ENCODE measurements at places on chromosomes 1 and 21. TPM values are rescaled to one million over a fixed set of nuclear protein-coding genes. Genes with fewer than 3 reads are reported as not detected.
A peak's percentile ranks its signal among the peaks of the same experiment; 100 is the strongest.

- DNase-seq: no peak
Measured at GRCh38 chr1:48016515-48016914, 19.3 kb upstream of the TRABD2B start.

DNA sequence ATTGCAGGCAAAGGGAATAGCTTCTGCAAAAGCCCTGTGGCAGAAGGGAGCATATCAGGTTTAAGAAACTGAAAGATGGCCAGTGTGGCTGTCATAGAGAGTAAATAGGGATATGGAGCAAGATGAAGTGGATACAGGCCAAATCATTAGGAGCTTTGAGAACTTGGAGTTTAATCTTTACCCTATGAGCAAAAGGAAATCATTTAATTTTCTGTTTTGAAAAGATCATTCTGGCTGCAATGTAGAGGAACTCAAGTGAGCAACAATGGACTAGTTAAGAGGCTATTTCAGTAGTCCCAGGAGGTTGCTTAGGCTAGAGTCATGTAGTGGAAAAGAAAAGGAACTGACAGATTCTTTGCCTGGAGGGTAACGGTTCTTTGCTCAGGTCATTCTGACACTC lies 47.2 kb downstream of the RAP1A start:
- DNase-seq: no peak

GRCh38 chr1:33338440-33339211 lies 17.7 kb upstream of the A3GALT2 start:
- peak; percentile 50 for DNase-seq

DNA sequence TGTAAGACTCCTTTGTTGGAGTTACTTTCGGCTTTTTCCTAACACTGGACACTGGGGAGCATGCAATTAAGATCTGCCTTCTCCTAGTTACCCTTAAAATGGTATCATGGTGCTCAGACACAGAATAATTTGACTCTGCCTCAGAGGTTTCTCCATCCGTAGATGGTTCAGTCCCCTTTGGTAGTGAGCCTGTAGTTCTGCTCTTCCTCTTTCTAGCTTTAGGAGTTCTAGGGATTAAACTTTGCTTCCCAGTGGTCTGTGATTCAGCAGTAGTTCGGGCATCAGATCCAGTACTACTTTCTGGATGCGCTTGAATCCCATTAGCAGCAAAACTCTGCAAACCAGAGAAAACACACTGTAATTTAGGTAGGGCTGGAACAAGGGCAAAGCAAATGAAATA lies 1.5 kb downstream of the DNTTIP2 start:
- no peak for DNase-seq

DNA sequence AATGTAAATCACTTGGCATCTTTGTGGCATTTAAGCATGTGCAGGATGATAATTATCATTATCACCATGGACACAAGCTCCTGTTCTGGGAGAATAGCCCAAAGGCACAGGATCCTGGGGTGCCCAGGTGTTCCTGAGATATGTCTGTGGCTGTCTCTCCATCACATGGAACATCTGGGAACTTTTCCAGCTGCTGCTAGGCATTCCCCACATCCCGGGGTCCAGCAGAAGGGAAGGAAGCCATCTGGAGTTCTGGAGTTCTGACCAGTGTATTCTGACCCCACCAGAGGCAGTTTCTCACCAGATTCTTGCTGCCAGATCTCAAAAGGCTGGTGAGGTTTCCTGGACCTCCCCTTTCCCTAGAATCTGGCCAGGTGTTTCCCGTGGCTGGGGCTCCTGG lies 259.7 kb upstream of the VAMP3 start:
- no peak for DNase-seq

- peak; percentile 19 for DNase-seq
Measured at GRCh38 chr1:93753791-93754763, 72.4 kb upstream of the BCAR3 start.

GRCh38 chr1:235077571-235078479 lies 50.8 kb downstream of the TOMM20 start:
- no peak for DNase-seq

GRCh38 chr1:217062586-217062985 lies 339.4 kb upstream of the ESRRG start:
- no peak for DNase-seq

DNA sequence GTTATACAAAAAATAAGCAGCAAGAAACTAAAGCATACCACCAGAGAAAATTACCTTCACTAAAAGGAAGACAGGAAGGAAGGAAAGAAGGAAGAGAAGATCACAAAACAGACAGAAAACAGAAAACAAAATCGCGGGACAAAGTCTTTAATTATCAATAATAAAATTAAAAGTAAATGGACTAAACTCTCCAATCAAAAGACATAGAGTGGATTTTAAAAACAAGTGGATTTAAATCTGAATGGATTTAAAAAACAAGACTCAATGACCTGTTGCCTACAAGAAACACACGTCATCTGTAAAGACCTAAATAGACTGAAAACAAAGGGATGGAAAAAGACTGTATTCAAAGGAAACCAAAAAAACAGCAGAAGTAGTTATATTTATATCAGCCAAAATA lies 75.7 kb upstream of the MAGI3 start:
- no peak for DNase-seq

DNA sequence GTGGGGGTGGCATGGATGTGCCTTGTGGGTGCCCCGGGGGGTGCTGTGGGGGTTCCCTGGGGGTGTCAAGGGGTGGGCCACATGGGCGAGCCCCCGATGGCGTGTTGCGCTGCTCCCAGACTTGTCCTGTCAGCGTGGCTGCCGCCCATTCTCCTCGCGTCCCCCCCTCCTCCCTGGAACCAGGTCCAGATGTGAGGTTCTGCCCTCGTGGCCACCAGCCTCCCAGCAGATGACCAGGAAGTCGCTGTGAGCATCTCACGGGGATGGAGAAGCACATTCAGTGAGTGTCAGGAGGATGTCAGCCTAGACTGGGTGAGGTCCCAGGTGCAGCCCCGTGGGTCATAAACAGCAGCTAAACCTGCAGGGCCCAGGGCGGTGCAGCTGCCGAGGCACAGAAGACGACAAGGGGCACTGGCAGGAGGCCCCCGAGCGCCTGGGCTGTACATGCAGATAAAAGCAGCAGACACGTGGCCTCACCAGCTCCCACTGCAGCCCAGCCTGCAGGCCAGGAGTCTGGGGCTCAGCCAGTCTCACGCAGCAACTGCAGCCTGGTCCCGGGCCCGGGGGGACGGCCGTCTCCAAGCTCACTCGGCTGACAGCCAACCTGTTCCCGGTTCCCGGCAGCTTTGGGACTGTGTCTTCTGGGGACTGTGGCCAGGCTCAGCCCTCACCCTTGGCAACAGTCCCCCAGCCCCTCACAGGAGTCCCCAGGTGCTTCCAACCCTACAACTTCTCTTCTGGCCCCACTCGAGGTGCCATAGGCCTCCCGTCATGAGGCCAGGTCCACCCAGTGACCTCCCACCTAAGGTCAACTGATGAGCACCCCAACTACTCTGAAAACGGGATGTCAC lies 17.5 kb upstream of the COL6A2 start:
- DNase-seq: peak; percentile 25

DNA sequence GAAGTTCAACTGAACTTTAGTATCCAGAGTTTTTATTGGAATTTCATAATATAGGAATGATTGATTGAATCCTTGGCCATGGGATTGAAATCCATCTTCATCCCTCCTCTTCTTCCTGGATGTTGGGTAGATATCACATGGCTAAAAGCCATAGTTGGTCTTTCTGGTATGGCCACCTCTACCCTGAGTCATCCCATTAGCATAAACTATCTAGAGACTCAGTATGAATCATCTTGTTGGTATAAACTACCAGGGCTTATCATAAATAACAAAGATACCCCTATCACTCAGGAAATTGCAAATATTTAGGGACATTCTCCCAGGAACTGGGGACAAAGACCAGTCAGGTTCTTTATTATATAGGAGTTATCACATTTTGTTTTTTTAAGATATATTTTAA lies 21.2 kb upstream of the ZP4 start:
- no peak for DNase-seq

GRCh38 chr21:46039891-46040660 lies 57.8 kb upstream of the COL6A2 start:
- DNase-seq: no peak

Gene ENO1
- total RNA-seq: 631 TPM

Gene FCGR1A
- 13.2 TPM for total RNA-seq

Gene IPO13
- 40.3 TPM for total RNA-seq

Gene IL6R
- total RNA-seq: 31.2 TPM

Gene TMEM79
- 9.6 TPM for total RNA-seq
